ENCODE measurements at places on chromosomes 1 and 21.

GRCh38 chr1:20625176-20626097 is 7.8 kb upstream of the PINK1 start:
- DNase-seq, result no peak

DNA sequence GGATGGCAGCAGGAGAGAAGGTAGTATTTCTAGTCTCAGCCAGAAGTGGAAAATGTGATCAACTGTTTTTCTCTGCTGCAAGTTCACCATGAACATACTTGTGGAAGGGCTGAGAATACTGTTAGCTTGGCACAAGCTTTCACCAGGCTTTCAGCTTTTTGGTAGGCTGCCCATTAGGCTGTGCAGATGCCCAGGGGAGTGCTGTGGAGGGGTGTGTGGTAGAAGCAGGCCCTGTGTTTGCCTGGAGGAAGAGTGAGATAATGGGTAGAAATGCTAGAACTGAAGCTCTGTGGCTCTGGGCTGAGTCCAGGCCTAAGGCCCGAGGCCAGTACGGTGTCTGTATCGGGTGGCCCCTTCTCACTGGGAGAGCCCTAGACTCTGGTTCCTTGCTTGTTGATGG is 9.8 kb downstream of the DNAJC6 start:
- no peak for DNase-seq

DNA sequence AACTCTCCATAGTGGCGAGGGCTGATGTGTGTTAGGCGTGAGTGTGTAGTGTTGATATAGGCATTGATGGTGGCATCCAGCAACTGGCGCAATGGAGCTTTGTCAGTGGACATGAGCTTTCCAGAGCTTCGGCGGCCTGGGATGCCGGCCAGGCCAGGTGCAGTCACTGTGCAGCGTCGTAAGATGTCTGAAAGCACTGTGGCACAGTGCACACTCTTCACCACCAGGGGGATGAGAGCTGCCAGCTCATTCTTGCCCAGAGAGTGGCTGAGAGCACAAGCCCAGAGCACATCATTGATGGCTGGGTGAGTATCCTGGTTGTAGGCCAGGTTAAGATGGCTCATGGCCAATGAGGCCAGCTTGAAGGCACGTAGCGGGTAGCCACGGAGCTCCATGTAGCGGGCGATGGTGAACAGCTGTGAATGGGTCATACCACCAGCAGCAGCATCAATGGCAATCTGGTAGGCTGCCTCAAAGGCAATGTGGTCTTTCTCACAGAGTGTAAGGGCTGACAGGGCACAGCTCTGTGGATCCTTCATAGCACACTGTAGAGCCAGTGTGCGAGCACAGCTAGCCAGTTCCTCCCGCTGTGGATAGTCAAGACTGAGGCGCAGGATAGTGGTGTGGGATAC is 6.7 kb downstream of the UROD start:
- peak; percentile 42 for DNase-seq

- DNase-seq, result no peak
Observed at GRCh38 chr1:86573763-86574484, 27.0 kb downstream of the CLCA4 start.

DNA sequence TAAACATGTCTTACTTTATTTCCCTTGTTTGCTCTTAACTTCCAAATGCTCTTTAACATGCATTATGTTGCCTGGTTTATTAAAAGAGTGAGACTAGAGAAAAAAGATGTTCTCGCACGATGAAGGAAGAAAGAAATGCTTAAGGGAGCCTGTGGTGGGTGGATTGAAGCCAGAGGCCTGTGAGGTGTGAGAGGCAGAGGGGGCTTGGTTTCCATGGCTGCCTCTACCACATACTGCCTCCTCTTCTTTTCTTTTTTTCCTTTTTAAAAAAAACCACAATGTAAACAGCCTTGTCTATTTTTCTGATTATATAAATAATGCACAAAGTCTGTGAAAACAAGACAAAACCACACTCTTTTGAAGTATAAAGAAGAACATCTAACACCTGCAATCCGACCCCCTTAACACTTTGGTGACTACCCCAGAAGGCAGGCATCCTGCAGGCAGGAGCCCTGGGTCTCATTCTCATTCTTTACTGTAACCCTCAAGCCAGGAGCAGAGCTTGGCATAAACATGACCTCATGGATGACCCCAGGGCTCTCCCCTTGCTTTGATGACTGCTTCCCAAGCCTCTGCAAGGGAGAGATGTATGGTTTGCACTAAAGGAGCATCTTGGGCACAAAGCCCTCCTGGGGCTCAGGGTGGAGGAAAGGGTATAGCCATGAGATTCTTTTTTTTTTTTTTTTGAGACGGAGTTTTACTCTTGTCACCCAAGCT is 10.1 kb upstream of the PARP1 start:
- no peak for DNase-seq

- no peak for DNase-seq
Observed at GRCh38 chr21:27776925-27777553, 810.2 kb upstream of the ADAMTS5 start.

DNA sequence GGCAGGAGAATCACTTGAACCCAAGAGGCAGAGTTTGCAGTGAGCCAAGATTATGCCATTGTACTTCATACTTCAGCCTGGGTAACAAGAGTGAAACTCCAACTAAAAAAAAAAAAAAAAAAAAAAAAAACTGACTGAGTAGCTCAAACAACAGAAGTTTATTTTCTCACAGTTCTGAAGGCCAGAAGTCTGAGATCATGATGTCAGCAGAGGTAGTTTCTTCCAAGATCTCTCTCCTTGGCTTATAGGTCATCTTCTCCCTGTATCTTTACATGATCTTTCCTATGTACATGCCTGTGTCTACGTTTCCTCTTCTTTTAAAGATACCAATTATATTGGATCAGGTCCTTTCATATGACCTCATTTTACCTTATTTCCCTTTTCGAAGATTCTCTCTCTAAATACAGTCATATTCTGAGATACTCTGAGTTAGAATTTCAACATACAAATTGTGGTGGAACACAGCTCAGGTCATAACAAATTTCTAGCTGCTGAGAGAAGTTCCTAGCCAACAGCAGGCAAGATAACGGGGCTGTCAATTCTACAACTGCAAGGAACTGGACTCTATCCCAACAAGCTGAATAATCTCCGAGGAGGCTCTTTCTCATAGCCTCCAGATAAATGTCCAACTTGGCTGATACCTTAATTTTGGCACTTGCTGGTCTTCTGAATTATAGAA is 187.7 kb upstream of the ADAMTS5 start:
- DNase-seq, result no peak

DNA sequence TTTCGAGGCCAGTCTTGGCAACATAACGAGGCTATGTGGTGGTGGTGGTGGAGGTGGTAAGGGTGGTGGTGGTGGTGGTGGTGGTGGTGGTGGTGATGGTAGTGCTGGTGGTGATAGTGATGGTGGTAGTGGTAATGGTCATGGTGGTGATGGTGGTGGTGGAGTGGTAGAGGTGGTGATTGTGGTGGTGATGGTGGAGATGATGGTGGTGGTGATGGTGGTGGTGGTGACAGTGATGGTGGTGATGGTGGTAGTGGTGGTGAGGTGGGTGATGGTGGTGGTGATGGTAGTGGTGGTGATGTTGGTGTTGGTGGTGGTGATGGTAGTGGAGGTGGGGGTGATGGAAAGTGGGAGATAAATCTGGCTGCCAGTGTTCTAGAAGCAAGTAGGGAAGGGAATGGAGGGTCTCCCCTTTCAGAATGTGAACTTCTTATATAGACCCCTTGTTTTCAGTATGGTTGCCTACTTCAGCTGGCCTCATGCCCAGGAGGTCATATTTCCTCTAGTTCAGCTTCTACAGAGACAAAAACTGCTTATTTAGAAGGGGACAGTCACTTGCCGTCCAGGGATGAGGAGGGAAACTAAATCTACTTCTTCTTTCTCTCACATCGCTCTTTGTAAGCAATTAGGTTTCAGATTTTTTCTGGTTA is 27.5 kb downstream of the SH3BGR start:
- DNase-seq, result no peak

GRCh38 chr1:38129473-38129872 is 82.9 kb upstream of the POU3F1 start:
- DNase-seq, result no peak

DNA sequence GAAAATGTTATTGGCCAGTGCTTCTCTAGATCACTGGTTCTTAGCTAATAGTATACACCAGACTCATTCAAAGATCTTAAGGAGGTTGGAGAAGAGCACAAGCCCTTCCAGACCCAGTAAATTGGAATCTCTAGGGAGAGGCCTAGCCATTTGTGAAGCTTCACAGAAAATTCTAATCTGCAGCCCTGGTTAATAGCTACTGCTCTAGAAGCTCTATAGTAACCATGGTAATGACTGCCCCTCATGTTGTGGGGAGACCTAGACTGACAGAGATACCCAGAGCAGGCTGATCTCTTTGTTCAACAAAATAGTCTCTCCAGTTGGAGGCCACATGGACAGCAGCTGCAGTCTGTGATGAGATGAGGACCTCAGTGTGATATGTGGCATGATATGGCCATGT is 31.7 kb downstream of the ARID1A start:
- DNase-seq, result no peak

DNA sequence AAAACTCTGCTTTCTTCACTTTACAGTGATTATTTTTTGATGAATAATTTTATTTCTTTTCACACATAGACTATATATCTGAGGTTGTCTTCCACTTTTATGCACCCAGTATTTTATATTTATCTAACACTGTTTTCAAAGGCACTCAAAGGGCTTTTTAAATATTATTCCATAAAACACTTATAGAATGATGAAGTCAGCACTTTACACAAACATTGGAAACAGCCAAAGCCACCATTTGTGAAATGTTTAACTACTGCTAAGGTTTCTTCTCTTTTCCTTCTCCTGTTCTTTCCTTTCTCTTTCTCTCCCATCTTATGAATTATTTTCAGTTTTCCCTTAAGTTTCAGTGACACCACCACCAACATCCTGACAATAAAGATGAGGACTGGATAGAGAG is 317.7 kb upstream of the FAM78B start:
- DNase-seq, result no peak

GRCh38 chr1:119015547-119015946 is 27.4 kb upstream of the TBX15 start:
- no peak for DNase-seq

- DNase-seq, result peak; percentile 96
Observed at GRCh38 chr1:99266726-99267125, 2.4 kb downstream of the PLPPR4 start.

DNA sequence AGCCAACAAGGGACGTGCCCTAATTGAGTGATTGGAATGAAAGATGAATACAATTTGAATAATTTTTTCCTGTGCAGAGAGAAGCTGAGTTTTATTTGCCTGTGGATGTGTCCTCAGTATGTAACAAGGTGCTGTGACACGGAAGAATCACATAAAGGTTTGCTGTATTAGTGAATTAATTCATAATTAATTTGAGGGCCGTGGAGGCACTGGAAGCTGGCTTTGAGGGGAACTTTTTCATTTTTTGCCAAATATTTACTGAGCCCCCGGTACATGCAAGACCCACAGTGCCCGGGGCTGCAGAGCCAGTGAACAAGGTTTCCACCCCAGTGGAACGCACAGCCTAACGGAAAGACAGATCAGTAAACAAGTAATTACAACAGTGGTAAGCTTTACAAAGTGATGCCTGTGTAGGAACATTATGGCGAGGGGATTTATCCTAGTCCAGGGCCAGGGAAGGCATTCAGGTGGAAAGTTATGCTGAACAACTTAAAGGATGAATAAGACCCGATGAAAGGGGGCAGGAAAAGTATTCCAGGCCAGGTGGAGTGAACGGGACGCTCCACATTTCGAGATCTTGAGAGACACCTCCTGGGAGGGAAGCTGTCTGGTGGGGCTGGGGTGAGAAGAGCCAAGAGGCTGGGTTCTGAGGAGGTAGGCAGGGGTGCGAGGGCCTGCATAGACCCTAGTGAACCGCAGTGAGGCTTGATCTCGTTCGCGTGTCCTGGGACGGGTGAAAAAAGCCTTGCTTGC is 773 bp upstream of the RCC2 start:
- DNase-seq, result no peak

- DNase-seq, result no peak
Observed at GRCh38 chr1:67469431-67469830, 39.2 kb upstream of the SERBP1 start.

GRCh38 chr21:41537356-41537755 is 29.4 kb upstream of the TMPRSS2 start:
- no peak for DNase-seq

- DNase-seq, result peak; percentile 57
Observed at GRCh38 chr21:25507522-25507921, 99.8 kb downstream of the MRPL39 start.

DNA sequence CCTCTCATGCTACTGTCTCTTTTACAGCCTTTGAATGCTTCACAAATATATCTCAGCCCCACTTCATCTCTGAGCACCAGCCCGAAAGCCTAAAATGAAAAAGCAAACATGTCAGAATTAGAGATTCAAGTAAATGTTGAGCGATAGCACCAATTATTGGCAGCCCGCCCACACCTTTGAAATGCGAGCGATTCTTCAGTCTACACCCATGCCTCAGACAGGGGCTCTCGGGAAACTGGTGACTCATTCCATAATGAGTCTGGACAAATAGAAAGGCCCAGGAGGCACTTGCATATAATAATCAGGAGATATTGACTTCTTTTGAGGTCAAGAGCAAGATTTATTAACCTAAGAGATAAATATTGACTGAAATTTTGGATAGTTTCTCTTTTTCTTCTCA is 487.3 kb upstream of the PTBP2 start:
- peak; percentile 15 for DNase-seq

GRCh38 chr1:56399326-56399725 is 180.0 kb downstream of the PLPP3 start:
- no peak for DNase-seq

DNA sequence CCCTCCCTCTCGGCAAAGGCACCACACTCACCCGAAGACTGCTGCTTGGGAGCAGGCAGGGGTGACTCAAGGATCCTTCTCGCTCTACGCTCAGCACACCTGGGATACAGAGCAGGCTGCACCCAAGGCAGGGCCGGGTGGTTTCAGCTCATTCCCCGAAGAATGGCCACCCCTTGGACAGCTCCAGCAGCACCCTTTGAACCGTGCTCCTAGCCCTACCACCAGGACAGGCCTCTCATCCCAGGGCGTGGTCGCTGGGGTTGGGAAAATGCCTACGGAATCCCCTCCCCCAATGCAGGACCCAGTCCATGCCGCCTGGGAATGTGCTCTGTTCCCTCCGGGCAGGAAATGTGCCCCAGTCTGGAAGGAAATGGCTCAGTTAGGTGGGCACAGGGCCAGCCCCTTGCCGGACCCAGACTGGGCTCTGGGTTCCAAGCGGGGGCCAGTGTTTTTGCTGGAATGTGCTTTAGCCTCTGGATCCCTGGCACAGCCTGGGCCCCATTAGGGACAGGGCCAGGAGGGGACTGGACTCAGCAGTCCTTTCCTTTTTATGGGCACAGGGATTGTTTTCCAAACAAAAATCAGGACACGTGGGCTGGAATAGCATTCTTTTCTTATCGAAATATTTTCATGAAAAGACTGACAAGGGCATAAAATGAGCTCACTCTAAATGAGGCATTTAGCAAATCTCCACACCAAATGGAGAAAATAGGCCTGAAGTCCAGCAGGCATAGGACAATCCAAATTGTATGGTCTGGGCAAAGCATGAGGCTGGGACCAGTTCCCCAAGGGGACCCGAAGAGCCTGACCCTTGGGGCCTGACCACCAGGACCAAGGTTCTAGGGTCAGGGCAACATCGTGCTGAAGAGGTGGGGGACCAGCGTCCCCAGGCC is 7.3 kb downstream of the TMEM82 start:
- no peak for DNase-seq

Data from HCEC 1CT (cell line).